Activated T-helper 1 cell treated with anti-CD3 and anti-CD28 coated beads, Interleukin-12 subunit alpha, Interleukin-12 subunit beta, Interleukin-2, Interleukin-4 antibody, amounts not matched to agents 30 ng/mL and 10 ng/mL and 1 ng/mL, durations not matched to agents 14 hours and 24 hours and 36 hours (primary cell): ENCODE measurements at places on chromosomes 1 and 21. TPM values are rescaled to one million over a fixed set of nuclear protein-coding genes. Genes with fewer than 3 reads are reported as not detected.

GRCh38 chr21:34885626-34886239, 163.4 kb downstream of the RUNX1 start:
- DNase-seq, result no peak

- no peak for DNase-seq
These were observed 57.9 kb downstream of the SLC37A1 start for GRCh38 chr21:42571391-42572150.

GRCh38 chr21:44762221-44763049, 39.2 kb downstream of the UBE2G2 start:
- DNase-seq, result no peak

GRCh38 chr1:3439346-3440299, 14.8 kb upstream of the ARHGEF16 start:
- DNase-seq, result no peak

GRCh38 chr21:24163539-24163938, 1443.7 kb downstream of the MRPL39 start:
- no peak for DNase-seq

- no peak for DNase-seq
These were observed 10.7 kb downstream of the SLC9A1 start for GRCh38 chr1:27144049-27144748.

- DNase-seq, result no peak
These were observed 330.0 kb downstream of the PTPRC start for GRCh38 chr1:198968866-198969265.

- DNase-seq, result peak; percentile 15
These were observed 884 bp downstream of the PHACTR4 start for GRCh38 chr1:28370239-28371009.

GRCh38 chr21:28256420-28256831, 736.3 kb downstream of the LTN1 start:
- no peak for DNase-seq

DNA sequence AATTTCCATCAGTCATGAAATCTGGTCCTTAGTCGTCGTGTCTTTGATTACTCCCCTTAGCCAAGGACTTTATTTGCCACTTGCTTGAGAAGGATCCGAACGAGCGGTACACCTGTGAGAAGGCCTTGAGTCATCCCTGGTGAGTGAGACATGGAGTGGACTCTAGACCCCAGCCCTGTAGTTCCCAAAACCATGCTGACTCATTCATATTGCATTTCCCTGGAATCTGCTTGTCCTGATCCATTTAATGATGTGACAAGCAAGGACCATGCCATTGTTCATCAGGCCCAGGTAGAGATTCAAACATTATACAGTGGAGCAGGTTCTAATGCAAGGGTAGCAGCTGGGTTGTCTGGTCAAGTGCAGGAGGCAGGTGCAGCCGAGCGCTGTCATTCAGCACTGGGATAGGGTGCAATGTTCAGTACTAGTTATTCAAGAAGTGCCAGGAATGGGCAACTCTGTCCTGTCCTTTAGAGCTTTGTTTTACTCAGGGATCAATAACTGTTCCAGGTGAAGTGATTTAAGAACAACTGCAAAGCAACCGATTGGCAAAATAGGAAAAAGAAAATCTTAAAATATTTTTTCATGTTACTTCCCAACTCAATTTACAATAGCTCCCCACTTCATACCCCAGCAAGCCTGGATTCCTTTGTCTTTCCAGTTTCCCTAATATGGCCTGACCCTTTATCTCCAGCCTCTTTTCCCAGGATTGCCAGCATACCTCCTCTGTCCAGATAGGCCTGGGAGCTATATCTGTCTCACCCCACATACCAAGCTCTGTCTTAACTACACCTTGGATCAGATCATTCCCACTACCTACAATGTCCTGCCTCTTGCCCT, 26.5 kb downstream of the CAMK1G start:
- DNase-seq, result no peak

GRCh38 chr1:207850621-207851407, 60.1 kb downstream of the CD34 start:
- no peak for DNase-seq

- DNase-seq, result peak; percentile 65
These were observed 10.0 kb downstream of the SLX9 start for GRCh38 chr21:44949779-44950198.

DNA sequence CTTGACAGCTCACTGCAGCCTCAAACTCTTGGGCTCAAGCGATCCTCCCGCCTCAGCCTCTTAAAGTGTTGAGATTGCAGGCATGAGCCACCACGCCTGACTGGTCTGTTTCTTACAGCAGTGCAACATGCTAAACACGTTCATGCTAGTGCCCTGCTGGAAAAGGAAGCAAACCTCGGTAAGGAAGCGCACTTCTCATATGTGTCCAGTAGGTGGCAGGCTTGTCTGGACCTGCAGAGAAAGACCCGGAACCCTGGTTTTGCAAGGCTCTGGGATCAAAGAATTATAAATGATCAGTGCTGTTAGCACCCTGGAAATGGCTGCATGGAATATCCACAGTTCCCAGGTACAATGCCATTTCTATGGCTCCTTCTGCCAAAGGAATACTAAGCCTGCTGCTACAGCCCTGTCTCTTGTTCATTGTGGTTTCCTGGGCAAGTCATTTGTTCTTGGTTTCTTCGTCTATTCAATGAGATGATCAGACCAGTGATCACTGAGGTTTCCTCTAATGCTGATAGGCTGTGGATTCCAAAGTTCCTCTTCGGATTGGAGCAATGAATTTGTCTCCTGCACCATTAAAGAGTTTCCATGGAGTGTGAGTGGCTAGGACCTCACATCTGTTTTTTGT, 15.9 kb downstream of the RNU5D-1 start:
- DNase-seq, result peak; percentile 63

DNA sequence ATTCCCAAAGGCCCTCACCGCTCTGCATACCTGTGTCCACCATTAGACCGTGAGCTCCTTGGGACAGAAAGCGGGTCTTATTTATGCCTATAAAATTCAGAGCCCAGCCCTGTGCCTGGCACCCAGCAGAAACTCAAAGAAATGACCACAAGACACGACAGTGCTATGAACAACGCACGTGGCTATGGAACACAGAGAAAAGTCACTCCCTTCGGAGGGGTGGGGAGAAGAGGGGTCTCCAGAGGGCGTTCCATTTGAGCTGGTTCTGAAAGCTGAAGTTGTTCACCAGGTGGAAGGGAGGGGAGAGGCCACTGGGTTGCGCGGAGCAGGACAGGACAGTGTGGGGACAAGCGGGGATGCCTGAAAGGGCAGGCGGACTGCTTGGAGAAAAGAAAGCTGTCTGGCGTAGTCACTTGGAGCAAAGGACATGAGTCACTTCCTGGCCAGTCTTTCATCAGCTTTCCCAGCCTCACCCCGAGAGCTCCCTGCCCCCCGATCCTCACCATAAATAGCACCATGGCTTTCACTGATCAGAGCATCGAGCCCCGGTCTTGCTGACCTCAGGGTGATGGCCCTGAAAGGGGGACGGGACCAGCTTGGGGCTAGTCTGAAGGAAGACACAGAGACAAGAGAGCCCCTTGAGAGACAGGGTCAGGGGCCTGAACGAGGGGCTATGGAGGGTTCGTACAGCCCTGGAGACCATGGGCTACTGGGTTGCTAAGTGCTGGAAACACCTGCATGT, 28.5 kb downstream of the ECE1 start:
- no peak for DNase-seq

DNA sequence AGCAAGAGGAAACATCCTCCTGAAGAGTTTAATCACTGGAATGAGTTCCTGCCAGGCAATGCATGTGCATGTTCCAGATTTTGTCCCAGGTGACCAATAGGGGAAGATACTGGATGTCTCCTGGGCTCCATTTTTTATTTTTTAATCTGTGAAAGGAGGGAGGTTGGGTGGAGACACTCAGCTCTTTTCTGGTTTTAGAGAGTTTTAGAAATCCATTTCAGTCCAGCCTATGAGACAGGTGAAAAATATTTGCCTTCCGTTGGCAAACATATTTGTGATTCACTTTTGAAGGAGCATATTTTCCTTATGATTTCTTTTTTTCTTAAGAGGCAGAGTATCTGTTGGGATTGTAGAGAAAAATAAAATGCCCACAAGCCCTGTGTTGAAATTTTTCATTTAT, 70.7 kb downstream of the ABCA4 start:
- DNase-seq, result no peak

- DNase-seq, result no peak
These were observed 289.4 kb downstream of the CHRM3 start for GRCh38 chr1:239675735-239676134.

DNA sequence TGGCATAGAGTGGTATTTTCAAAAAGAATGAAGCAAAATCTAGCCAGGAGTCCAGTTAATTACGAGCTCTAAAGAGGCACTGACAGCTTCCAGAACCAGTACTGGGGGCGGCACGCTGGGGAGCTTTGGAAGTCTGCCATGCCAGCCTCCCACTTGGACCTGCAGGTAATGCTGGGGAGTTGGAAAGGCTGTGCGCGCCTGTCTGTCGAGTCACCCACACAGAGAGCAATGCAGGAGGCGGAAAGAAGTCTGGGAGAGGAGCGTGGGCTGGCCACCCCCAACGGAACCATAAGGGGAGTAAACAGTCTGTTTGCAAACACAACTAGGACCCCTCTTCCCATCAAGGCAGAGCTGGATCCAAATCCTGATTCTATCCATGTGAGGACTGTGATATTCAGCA, 84.5 kb downstream of the BEND5 start:
- DNase-seq, result no peak

GRCh38 chr1:149849947-149850360, 49.4 kb upstream of the BOLA1 start:
- peak; percentile 13 for DNase-seq

DNA sequence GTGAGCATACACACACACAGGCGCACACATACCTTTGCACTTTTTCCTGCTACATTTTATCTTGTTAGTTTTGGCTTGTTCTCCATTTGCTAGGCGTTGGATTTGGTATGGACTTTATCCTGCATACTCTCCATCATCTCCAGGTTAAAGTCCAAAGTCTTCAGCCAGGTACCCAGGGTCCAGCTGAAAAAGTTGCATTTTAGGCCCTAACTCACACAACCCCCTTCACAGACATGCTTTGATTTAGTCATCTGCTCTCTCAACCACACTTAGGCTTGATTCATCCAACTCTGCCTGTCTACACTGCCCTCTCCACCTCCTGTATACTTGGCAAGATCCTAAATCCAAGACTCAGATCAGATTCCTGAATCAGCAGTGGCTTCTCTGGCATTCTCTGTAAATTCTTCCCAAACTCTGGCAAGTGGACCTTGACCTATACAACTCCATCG, 10.7 kb upstream of the LAMB3 start:
- no peak for DNase-seq

DNA sequence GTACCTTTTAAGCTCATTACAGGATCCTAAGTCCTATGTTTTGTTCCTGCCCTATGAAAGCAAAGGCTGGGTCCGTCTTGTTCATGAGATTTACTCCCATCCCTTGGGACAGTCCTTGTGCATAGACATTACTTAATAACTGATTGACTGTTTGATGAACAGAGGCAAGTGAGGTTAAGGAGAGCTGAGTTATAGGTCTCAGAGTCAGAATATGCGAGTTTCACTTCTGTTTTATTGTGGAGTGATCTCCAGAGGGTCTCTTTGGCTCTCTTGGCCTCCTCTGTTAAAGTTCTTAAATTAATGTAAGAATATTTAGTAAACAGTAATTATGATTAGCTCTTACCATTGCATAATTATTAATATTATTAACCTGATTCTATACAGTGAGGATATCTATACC, 52.6 kb downstream of the BRINP2 start:
- no peak for DNase-seq

Gene LAMTOR2
- total RNA-seq, result 66.8 and 67.1 TPM in 2 replicates

DNA sequence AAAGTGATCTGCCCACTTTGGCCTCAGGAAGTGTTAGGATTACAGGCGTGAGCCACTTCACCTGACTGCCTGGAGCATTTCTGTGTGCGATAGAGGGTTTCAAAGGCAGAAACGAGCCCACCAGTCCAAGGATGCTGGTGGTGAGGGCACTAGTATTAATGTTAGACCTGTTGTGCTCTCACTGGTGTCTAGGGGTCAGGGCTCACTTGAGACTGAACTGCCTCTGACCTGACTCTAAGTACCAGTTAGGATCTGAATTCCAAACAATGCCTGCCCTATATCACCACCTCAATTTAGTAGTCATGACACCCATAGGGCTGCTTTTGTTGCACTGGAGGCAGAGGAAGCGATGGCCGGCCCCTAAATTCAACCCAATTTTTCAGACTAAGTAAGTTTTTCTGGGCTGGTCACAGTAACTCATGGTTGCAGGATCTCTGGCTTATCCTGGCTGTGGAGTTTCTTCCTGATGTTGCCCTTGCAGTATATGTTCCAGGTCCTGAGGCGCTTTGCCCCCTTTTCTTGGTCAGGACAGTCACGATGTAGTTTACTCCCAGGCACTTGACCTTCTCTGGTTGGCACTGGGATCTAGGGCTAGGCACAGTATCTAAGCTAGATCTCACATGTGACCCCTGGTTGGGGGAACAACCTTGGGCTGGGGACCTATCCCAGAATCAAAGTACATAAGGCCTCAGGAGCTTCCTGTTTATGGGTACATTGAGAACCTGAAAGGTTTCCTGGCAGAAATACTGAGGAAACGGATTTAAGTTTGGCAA, 4.5 kb downstream of the CCDC17 start:
- DNase-seq, result no peak

DNA sequence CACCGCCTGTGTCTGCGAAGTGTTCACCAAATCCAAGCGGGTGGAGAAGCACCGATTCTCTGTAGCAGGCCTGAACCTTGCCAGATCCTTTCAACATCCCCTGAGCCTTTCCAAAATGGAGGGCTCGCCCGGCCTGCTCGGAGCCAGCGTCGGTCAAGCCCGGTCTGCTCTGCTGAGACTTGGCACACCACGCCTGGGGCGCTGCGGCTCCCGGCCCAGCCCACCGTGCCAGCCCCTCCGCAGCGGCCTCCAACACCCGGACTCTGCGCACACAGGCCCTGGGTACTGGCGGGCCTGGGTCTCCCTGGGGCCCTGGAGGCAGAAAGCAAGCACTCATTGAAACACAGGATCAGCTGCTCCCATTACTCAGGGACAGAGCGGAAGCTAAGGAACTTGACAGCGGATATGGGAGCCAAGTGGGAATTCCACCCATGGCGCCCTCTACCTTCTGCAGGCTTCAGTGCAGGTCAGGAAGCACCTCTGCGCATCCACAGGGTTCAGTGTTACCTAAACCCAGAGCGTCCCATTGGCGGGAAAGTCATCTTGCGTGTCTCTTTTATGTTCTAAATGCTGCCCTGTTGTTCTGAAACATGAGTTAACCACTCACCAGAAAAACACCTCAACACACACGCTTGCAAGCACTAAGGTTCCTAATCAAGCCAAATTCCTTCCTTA, 159.9 kb downstream of the ZBTB18 start:
- DNase-seq, result no peak

- DNase-seq, result no peak
These were observed 441.6 kb downstream of the PLPP3 start for GRCh38 chr1:56137521-56138505.
